ENCODE measurements at places on chromosomes 3 and 15.

- DNase-seq = no peak
Measured at GRCh38 chr15:91704343-91704742, 149.2 kb upstream of the SLCO3A1 start.

DNA sequence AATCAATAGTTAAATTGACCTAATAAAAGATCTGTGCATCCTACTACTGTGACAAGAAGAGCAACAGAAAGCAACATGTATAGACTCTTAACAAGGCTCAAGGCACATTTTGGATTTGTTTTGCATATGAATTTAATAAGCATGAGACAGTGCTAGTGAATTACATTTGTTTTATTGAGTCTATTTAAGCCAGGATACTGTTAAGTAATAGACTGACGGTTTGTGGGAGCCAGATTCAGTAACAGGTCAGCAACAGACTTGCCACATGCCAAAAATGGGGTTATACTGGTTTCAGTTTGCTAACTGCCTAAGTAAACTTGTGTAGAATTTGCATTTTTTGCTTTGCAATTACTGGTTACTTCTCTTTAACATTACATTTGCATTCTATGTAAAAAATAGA lies 54.0 kb downstream of the MBNL1 start:
- no peak for DNase-seq

GRCh38 chr3:126118591-126118990 lies 34.7 kb upstream of the SLC41A3 start:
- DNase-seq = no peak

DNA sequence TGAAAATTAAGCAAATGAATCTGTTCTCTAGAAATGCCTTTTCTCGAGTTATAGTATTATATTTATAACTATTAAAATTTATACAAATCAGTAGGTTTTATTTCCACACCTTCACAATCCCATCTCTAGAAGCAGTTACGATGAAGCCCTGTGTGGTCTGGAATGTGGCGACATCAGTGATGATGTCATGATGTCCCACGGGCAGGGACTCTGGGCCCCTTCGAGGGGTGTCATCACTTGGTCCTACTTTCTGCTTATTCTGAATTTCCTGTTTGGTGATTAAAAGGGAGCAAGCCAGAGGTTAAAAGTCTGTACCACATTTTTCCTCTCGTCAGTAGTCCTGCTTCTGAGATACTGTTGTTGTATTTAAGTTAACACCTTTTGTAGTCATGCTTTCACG lies 67.4 kb downstream of the PIK3R4 start:
- no peak for DNase-seq

GRCh38 chr3:33420966-33421365 lies 19.2 kb downstream of the UBP1 start:
- DNase-seq = no peak

DNA sequence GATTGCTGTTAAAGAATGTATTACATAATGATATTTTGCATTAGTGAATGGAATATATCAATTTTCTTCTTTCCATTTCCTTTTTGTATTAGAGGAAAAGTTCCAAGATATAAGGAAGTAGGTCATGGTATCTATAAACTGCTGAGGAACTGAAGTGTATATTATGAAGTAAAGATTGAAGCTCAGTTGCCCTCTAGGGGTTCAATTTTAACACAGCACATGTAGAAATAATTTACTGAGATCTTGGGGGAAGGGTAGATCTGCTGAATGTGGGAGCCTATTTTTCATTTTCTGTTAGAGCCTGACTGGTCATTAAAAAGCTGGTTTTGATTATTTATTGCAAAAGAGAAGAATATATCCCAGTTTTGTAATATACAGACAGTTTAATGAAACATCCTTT lies 45.2 kb downstream of the CMC1 start:
- DNase-seq = no peak

- no peak for DNase-seq
Measured at GRCh38 chr15:83318861-83319415, 34.5 kb upstream of the BNC1 start.

DNA sequence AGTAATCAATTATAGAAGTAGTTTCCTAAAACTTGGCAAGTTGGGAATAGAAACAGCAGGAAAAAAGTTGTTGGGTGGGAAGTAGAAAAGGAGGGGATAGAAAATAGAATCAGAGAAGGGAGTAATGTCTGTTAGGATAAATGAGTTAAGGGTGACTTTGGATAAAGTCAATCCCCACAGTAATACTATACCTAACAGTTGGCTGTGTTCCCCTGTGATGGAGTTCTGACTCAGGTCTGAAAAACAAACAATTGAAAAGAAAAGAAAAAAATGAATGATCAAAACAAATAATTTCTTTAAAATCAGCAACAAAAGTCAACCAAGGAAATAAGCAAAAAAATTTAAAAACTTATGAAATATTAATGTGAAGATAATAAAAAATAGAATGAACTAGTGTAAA lies 50.3 kb downstream of the EMC4 start:
- no peak for DNase-seq

GRCh38 chr15:32733281-32733680 lies 15.5 kb downstream of the GREM1 start:
- DNase-seq = no peak

DNA sequence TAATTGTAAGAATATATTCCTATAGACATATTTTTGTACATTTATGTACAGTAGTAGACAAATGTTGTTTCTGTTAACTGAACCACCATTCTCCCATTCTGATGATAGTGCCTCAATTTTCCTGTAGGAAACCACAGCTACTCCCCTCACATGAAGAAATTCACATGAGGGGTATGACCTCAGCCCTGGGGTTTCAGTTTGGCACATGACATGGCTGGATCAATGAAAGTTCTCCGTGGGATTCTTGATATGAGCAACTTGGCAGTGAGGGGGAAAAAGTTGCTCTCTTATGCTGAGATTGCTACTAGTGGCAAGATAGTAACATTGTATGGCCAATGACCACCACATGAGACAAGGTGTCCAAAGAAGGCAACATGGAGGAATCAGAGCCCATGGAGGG lies 1090.3 kb upstream of the CFAP20DC start:
- DNase-seq = no peak

DNA sequence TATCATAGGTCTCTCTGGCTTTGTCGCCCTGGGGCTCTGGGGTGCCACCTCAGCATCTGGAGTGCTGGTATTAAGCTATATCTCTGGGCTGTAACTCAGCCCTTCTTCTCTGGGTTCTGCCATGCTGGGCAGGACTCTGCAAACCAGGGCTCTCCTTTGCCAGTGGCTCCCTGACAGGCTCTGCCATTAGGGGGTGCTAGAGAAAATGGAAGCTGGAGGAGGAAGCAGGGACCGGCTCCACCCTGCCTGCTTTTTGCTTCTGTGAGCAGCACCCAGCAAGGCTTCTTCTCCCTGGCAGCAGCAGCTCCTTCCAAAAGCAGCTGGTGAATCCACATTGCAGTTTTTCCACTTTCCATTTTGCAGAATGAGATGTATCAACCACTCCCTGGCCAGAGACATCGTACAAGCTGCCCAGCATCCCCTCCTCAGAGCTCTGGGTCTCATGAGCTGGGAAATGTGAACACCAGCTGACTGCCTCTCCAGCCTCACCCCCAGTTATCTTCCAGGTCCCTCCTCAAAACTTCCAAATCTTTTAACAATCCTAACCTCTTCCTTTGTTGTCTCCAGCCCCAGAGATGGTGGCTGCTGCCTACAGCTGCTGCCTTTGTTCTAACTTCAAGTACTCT lies 165.0 kb downstream of the ABHD5 start:
- DNase-seq = no peak

- no peak for DNase-seq
Measured at GRCh38 chr15:75237316-75237982, 20.7 kb upstream of the GOLGA6C start.

- DNase-seq = no peak
Measured at GRCh38 chr3:66195347-66195783, 25.4 kb upstream of the SLC25A26 start.

DNA sequence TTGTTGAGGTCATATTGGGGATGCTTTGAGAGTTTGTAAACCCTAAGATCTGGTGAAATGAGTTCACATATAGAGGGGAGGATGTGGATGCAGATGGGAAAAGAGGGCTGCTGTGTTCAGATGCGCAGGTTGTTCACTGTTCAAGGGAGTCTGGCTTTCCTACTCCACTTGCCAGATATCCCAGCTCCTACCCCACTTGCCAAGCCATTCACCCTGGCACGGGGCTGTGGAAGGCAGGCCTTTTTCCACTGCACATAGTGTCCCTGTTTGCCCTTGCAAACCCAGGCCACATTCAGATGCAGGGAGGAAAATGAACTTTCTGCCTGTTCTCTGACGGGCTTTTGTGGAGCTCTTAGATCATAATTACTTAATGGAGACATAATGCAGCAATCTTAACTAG lies 29.0 kb downstream of the CRABP1 start:
- no peak for DNase-seq

- DNase-seq = no peak
Measured at GRCh38 chr3:195097331-195098255, 173.4 kb downstream of the XXYLT1 start.

- DNase-seq = no peak
Measured at GRCh38 chr3:32313723-32314473, 75.4 kb downstream of the CMTM8 start.

- DNase-seq = no peak
Measured at GRCh38 chr3:49658711-49659110, 15.4 kb upstream of the APEH start.

GRCh38 chr15:29852201-29852600 lies 29.9 kb upstream of the TJP1 start:
- DNase-seq = no peak

GRCh38 chr15:73005032-73005431 lies 47.2 kb upstream of the NEO1 start:
- no peak for DNase-seq

DNA sequence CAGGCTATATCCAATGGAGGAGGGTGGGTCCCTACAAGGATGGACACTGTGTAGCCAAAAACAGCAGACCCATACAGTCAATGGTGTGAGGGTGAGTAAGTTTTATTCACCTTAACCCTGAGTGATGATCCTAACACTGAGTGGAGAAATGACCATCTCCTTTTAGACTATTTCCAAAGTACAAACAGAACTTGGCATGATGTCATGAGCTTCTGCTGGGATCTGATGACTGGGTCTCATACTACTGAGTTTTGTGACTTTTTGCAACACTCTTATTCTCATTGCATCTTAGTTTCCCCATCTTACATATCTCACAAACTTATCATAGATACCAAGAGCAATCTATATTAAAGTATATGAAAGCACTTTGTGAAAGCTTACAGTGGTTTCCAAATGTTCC lies 330.3 kb upstream of the CFAP20DC start:
- DNase-seq = no peak

GRCh38 chr3:147369661-147370123 lies 36.7 kb downstream of the ZIC4 start:
- no peak for DNase-seq

- DNase-seq = no peak
Measured at GRCh38 chr3:45537616-45537969, 57.0 kb upstream of the LIMD1 start.

DNA sequence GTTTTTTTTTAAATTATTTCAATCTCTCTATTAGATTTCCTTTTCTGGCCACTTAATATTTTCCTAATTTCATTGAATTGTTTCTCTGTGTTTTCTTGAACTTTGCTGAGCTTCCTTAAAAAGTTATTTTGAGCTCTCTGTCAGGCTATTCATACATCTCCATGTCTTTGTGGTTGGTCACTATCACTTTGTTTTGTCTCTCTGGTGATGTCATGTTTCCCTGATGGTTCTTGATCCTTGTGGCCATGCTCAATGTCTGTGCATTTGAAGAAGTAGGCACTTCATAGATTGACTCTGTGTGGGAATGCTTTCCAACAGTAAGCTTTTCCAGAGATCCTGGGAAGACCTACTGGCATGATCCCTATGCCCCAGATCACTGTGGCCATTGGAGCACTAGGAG lies 18.6 kb downstream of the CD200R1 start:
- no peak for DNase-seq

- DNase-seq = no peak
Measured at GRCh38 chr3:168220556-168220955, 124.8 kb upstream of the GOLIM4 start.

DNA sequence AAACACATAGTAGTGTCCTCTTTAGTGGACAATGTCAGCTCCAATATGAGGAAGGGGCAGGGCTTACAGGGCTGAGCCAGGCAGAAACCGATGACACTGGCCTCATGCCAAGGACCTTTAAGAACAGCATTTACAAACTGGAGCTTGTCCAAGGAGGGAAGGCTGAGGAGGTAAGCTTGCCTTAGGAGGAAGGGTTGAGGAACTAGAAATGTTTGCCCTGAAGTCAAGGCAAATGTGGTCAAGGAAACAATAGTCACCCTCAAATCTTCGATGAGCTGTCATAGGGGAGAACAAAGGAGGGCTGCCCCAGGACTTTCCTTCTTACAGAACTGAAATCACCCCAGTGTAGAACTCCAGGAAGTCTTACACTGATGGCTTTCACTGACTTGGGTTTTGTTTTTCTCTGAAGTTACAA lies 136.4 kb downstream of the LIPC start:
- DNase-seq = no peak

GRCh38 chr3:183027276-183027675 lies 46.9 kb upstream of the DCUN1D1 start:
- DNase-seq = no peak

- DNase-seq = no peak
Measured at GRCh38 chr15:53320816-53321215, 438.6 kb downstream of the WDR72 start.

- DNase-seq = no peak
Measured at GRCh38 chr3:152611905-152612304, 223.0 kb upstream of the P2RY1 start.

DNA sequence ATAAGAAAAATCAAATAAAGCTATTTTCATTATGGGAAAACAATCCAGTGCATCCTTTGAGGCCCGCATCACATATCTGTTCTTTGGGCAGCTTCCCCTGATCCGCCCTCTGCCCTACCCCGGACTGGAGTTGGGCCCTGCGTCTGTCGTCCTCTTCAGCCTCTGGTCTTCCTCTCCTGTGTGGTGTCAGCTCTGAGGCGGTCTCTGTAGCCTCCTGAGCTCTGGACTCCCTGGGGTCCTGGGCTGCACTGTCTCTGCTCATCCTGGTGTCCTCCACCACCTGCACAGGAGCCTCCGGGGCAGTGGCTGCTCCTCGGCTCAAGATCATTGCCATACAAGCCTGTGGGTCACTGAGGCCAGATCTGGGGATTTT lies 7.4 kb upstream of the SNX22 start:
- no peak for DNase-seq

GRCh38 chr3:170469151-170470062 lies 50.7 kb downstream of the CLDN11 start:
- DNase-seq = no peak

Data from activated T-helper 1 cell treated with anti-CD3 and anti-CD28 coated beads, Interleukin-2, amount 50 U/mL, for 16 hours (primary cell).